WTC11 (cell line): ENCODE measurements at places on chromosomes 6 and 20. TPM values are rescaled to one million over a fixed set of nuclear protein-coding genes. Genes with fewer than 3 reads are reported as not detected.

DNA sequence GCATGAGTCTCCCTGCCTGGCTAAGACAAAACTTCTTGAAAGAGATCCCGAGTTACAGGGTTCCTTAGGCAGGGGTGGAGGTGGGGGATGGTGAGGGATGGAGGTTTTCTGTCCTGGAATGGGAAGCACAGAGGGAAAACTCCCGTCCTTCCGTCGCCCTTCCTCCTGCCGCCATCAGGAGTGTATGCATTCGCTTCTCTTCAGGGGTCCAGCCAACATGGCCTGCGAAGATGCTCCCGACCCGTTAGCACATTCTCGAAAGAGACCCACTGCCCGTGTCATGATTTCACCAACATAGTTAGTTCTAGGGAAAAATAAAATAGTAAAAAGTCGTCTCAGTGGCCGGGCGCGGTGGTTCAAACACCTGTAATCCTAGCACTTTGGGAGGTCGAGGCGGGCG, 37.1 kb downstream of the KIF25 start:
- DNase-seq: no peak

DNA sequence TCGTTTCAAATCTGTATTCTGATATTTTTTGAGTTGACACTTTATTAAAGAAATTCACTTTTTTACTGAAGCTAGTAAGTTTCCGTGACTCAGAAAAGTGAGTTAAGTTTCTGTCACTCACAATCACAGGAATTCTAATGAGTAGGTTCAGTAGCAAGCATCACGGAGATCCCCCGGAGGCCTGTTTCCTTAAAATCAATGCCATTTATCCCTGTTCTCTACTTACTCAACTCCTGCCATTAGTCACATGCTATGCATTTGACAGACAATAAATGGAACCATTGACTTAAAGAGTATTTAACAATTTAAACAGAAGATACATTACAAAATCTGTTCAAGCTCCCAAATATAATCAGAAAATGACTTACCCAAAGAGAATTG, 9.1 kb downstream of the SLC18B1 start:
- no peak for DNase-seq

GRCh38 chr6:82362878-82363427, 664 bp upstream of the TPBG start:
- no peak for DNase-seq

Gene KHDRBS2
- total RNA-seq: 0.76 to 1.2 TPM (median 0.87 TPM) in 3 replicates

- DNase-seq: no peak
Measured at GRCh38 chr20:62454904-62455636, 20.7 kb downstream of the GATA5 start.

DNA sequence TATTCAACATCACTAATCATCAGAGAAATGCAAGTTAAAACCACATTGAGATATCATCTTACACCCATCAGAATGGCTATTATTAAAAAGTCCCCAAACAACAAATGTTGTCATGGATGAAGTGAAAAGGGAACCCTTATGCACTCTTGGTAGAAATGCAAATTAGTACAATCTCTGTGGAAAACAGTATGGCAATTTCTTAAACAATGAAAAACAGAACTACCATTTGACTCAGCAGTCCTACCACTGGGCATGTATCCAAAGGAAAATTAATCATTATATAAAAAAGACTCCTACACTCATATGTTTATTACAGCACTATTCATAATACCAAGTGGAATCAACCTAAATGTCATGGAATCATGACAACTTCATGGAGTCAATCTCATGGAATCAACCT, 611.3 kb upstream of the GJE1 start:
- no peak for DNase-seq

Gene CYP39A1
- total RNA-seq: 1.3 to 1.6 TPM (median 1.6 TPM) in 3 replicates

DNA sequence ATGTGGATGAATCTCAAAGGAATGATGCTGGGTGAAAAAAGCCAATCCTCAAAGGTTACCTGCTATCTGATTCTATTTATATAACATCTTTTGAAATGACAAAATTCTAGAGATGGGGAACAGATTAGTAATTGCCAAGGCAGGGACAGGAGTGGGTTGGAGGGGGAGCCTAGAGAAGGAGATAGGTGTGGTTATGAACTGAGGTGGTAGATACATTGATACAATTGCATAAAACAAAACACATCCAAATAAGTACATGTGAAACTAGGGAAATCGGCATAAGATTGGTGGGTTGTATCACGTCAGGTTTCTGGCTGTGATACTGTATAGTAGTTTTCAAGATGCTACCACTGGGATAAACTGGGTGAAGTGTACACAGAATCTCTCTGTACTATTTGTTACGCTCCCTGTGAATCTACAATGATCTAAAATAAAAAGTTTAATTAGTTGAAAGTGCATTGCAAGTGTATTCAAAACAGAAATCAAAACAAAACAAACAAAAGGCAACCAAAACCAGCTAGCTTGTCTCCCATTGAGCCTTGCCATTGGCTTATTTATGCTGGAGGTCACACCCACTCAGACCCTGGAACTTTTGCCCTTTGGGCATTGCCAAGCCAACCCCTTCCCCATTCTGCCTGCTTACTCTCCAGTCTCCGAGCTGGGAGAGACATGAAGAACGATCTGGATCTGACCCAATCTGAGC, 27.8 kb downstream of the PPP1R16B start:
- no peak for DNase-seq

Gene APMAP
- total RNA-seq: 55.3 to 64.4 TPM (median 62.1 TPM) in 3 replicates

Gene MYB
- total RNA-seq: 4.3 to 6.1 TPM (median 5.1 TPM) in 3 replicates

DNA sequence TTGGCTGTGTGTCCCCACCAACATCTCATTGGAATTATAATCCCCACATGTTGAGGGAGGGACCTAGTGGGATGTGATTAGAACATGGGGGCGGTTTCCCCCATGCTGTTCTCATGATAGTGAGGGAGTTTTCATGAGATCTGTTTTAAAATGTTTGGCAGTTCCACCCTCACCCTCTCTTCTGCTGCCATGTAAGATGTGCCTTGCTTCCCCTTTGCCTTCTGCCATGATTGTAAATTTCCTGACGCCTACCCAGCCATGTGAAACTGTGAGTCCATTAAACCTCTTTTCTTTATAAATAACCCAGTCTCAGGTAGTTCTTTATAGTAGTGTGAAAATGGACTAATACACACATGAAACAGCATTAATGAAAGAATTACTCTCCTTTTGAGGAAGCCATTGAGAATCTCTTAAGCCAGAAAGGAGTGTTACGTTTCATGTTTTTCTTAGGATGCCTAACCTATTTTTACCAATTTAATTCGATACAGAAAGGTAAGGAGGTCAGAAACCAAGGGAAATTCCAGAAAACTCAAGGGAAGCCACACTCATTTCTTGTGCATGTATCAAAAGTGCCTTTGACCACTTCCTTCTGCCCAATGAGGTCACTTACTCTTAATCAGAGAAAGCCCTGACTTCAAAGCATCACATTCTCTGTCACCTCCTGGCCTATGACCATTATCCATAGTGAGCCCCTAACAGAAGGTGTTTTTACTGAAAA, 24.7 kb upstream of the HINT3 start:
- no peak for DNase-seq

GRCh38 chr6:43972913-43973300, 154.3 kb downstream of the MRPL14 start:
- DNase-seq: no peak

Gene TUBB2B
- 591 to 627 TPM (median 616 TPM) in 3 replicates for total RNA-seq

GRCh38 chr6:155273431-155273830, 9.6 kb downstream of the CLDN20 start:
- DNase-seq: no peak

DNA sequence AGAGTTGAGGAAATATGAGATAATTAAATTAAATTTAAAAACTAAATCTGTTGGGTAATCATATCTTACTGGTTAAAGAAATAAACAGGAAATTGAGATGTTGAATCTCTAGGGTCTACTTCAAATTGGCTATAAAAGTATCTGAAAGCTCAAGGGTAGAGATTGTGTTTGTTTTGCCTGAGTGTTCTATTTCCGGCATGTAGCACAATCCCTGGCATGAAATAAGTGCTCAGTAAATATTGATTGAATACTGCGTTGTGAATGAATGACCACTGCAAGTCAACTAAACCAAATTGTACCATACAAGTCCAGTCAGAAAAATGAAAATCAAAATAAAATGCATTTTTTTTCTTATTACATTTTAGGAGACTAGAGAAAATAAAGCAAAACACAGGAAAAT, 709.8 kb downstream of the EPM2A start:
- no peak for DNase-seq

GRCh38 chr20:51014797-51015722, 7.8 kb downstream of the KCNG1 start:
- peak; percentile 89 for DNase-seq

Gene TNNC2
- 2.7 to 3.6 TPM (median 3.0 TPM) in 3 replicates for total RNA-seq

Gene PTGIS
- 24.3 to 37.0 TPM (median 34.4 TPM) in 3 replicates for total RNA-seq

Gene CD83
- total RNA-seq: 5.5 to 7.5 TPM (median 7.4 TPM) in 3 replicates

DNA sequence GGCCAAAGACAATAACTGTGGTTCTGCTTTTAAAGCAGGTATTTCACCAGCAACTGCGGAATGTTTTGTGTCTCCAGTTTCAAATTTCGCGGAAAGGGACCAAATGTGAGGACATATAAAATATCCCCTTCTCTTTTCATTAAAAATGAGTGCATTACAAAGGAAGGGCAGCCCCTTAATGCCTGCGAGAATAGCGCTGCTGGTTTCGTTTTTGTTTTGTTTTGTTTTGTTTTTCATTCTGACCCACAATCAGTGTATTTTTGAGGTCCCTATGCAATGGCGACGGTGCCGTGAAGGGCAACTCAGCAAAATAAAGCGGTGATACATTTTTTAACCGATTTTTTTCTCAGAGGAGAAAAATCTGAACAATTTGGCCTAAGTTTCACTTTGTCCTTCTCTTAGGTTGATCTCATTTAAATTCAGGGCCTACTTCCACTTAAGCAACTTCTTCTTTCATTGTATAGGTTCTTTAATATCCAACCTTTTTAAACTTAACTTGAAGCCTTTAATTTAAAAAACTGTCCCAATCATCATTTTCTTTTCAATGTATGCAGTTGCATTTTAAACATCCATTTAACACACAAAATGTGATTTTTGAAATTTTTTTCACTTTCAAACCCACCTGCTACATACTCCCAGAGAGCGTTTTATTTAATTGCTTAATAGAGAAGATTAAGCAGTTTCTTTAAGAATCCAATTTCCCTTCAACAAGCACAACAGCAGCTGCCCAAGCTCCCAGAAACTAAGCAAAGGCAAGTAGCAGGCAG, 2.9 kb upstream of the HIVEP2 start:
- no peak for DNase-seq

Gene PSORS1C1
- total RNA-seq: 0.11 to 0.66 TPM (median 0.34 TPM) in 3 replicates

DNA sequence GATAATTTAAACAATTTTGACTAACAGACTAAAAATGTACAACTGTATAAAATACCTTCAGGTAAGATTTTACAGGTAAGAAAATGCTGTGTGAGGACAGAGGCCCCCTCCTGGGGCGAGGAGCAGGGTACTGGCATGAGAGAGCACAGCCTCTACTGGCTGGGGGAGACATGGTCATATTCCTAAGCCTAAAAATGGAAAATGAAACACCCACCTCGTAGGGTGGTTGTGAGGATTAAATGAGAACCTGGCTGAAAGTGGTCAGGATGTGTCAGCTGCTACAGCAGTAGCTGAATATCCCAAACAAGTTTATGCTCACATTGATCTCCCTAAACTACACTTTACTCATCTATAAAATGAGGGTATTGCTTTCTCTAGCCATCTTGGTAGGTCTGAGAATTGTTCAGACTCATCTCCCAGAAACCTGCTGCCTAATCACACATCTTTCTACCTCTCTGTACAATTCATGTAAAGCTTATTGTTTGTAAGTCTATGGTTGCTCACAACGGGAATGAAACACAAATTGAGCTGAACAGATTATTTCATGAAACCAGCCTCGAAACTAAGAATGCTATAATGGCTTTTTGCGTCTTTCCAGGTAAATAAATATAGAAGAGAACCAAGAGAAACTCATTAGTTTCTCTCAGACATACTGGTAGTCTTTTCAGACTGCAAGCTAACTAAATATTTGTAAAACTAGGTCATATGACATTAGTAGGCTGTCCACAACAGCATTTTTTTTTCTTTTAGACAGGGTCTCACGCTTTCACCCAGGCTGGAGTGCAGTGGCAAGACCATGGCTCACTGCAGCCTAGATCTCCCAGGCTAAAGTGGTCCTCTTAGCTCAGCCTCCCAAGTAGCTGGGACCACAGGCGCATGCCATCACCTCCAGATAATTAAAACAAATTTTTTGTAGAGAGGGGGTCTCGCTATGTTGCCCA, 69.6 kb downstream of the POPDC3 start:
- no peak for DNase-seq

Gene C6orf118
- 0.22 to 0.69 TPM (median 0.25 TPM) in 3 replicates for total RNA-seq

- DNase-seq: no peak
Measured at GRCh38 chr6:143775336-143775735, 67.8 kb upstream of the LTV1 start.

DNA sequence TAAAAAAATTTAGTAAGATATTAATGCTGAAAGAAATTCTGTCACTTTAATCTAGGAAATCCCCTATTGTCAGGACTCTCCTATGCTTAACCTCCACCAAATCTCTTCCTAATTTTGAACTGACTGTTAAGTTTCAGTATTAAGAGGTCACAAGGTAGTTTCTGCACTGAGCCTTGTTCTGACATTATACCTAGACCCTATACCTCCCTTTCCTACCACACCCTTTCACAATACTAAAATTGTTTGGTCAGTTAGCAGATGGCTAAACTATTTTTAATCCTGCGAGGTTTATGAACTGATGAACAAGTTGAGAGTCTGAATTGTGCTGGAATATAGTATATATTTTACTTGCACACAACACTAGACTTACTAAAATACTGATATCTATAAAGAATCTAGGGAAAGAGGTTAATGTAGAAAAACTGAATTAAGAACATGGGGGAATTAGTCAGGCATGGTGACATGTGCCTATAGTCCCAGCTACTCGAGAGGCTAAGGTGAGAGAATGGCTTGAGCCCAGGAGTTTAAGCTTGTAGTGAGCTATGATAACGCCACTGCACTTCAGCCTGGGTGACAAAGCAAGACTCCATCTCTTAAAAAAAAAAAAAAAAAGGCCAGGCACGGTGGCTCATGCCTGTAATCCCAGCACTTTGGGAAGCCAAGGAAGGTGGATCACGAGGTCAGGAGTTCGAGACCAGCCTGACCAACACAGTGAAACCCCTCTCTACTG, 51.5 kb downstream of the HBS1L start:
- DNase-seq: no peak

Gene NHSL1
- 22.9 to 31.1 TPM (median 23.1 TPM) in 3 replicates for total RNA-seq

DNA sequence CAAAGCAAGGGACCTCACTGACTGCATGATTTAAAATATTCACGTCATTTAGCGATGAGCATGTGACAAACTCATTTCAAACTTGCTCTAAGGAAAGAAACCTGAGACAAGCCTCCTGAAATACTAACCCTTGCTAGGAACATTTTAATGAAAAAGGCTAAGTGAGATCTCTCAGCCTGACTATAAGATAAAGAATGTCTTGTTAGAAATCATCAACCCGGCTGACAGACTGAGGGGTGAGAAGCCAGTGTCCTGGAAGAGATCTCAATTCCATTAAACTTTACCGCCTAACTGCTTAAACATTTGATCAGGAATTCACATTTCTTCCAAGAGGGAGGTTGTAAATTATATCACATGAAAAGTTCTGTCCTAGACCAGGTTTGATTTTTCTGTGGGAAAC, 274.8 kb upstream of the EXOC2 start:
- DNase-seq: no peak

DNA sequence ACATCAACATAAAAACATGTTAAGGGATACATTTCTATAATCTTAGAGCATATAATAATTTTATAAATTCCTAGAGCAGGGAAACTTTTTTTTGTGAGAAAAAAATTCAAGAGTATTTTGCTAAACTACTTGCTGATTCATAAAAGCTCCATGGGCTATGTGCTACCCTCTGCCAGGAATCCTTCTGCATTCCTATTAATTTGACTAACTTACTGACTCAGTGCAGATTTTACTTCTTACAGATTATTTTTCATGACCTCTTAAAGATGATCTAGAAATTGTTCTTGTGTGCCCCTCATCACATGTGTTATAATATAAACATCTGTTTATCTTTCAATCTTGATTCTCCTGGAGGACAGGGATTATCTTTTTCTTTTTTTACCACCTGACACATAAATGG, 5.7 kb downstream of the VTA1 start:
- DNase-seq: no peak
